ENCODE measurements at places on chromosomes 1 and 21.

GRCh38 chr1:159201642-159202041 is 3.0 kb upstream of the ACKR1 start:
- no peak for DNase-seq

GRCh38 chr1:163170975-163171676 is 31.6 kb downstream of the RGS5 start:
- no peak for DNase-seq

DNA sequence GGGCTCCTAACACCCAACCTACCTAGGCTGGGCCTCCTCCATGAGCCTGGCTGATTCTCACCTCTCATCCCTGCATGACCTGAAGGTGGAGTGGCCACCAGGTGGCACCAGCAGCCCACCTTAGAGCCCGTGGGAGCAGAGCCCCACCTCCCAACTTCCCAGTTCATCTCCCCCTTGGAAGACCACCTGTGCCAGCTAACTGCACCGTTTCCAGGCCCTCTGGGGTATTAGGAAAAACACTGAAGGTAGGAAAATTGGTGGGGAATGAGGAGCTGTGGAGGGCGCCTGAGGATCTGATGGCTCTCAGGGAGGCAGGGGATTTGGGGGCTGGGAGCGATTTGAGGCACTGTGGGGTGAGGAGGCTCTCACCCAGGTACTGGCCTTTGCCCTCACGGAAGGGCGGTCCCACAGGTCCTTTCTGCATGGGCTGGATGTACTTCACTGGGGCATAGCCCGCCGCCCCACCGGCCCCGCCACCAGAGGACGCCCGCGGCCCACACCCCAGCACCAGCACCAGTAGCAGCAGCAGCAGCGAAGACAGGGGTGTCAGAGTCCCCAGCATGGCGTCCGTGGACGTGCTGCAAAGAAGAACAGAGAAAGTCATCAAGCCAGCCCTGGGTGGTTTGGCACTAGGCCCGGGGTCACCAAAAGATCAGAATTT is 11.1 kb downstream of the ADPRS start:
- peak; percentile 85 for DNase-seq

- peak; percentile 16 for DNase-seq
These were observed 1.6 kb upstream of the KCND3 start for GRCh38 chr1:111990878-111991718.
